ENCODE measurements at places on chromosomes 2 and 18.

GRCh38 chr18:77144046-77144445, 11.5 kb upstream of the MBP start:
- DNase-seq = no peak

DNA sequence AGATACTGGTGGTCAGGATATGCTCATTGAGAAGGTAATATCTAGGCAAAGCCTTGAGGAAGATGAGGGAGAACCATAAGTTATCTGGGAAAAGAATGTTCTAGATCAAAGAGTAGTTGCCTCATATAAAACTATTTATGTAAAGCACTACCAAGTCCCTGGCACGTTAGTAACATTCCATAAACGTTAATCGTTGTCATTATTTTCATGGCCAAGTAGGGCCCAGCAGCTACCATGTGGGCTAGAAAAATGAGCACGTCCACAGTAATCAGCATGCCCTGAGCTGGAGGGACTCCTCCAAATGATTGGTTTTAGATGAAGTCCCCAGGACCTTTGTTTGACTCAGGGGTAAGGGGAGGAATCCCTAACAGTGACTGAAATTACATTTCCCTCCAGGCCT, 32.7 kb upstream of the AFTPH start:
- no peak for DNase-seq

GRCh38 chr2:42013409-42013808, 34.4 kb upstream of the PKDCC start:
- DNase-seq = no peak

- no peak for DNase-seq
These were observed 81.9 kb upstream of the ZNF397 start for GRCh38 chr18:35158728-35159450.

- no peak for DNase-seq
These were observed 1.8 kb upstream of the ARID5A start for GRCh38 chr2:96534701-96535181.

- DNase-seq = no peak
These were observed 299.5 kb downstream of the CCDC102B start for GRCh38 chr18:69097349-69097748.

DNA sequence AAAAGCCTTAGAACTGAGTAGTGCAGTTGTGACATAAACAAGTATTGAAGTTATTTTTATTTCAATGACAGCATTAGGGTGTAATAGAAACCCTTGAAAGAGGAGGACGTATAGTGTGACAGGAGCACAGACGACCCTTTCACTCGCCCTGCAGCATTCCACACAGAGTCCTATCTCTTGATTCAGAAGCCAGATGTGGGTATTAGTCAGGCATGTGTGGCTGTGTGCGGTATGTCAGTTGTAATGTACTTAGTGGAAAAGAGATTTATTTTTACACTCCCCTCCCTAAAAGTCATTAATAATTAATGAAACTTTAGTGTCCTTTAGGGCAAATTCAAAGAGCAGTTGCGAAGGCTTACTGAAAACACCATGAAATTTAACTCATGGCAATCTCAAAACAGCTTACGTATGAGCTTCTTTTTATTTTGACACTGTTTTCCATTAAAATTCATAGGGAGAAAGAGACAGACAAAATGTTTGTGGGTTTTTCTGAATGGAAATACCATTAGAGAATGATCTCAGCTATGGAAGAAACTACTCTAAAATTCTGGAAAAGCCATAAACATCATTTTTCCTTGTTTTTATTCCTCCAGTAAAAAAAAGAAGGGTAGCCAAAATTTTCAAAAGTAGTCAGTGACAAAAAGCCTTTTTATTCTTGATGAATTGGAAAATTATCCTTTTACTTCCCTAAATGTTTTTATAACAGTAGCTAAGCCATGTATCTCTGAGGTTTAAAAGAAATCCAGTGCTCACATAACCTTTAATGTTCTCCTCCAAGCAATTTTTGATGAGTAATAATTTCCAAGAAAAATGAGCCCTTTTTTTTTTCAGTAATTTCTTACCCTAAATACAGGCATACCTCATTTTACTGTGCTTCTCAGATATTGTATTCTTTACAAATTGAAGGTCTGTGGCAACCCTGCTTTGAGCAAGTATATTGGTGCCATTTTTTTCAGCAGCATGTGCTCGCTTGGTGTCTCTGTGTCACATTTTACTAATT, 84.0 kb upstream of the DSEL start:
- DNase-seq = no peak

Data from stimulated activated CD4-positive, alpha-beta T cell treated with anti-CD3 and anti-CD28 coated beads, TNF-alpha, amount 100 ng/mL, for 1 hour (primary cell).